ENCODE measurements at places on chromosomes 1 and 21.

- DNase-seq: no peak
Measured at GRCh38 chr1:160615660-160616059, 31.2 kb downstream of the SLAMF1 start.

- DNase-seq: no peak
Measured at GRCh38 chr1:21495225-21495820, 13.9 kb upstream of the ALPL start.

DNA sequence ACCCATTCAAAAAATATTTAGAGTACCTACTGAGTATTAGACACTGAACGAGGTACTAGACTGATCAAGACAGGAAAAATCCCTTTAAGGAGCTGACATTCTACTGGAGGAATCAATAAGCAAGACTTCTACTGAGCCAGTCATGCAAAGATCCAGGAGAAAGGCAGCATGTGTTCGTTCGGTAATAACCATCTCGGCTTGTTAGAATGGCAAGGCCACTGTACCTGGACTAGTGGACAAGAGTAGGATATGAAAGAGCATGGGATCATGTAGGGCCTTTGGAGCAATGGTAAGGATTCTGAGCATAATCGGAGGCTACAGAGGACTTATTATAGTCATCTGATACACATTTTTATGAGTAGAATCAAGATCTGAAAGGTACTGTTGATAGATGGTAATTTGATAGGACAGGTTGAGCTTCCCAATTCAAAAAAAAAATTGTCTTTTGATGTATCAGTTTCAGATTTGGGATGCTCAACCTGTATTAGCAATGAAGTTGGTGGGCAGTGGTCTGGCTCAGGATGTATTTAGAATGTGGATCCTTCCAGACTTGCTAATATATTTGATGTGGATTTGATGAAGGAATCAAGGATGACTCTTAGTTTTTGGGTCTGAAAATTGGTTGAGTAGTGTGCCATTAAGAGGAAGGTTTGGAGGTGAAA, 2.3 kb downstream of the COX20 start:
- DNase-seq: peak; percentile 56

DNA sequence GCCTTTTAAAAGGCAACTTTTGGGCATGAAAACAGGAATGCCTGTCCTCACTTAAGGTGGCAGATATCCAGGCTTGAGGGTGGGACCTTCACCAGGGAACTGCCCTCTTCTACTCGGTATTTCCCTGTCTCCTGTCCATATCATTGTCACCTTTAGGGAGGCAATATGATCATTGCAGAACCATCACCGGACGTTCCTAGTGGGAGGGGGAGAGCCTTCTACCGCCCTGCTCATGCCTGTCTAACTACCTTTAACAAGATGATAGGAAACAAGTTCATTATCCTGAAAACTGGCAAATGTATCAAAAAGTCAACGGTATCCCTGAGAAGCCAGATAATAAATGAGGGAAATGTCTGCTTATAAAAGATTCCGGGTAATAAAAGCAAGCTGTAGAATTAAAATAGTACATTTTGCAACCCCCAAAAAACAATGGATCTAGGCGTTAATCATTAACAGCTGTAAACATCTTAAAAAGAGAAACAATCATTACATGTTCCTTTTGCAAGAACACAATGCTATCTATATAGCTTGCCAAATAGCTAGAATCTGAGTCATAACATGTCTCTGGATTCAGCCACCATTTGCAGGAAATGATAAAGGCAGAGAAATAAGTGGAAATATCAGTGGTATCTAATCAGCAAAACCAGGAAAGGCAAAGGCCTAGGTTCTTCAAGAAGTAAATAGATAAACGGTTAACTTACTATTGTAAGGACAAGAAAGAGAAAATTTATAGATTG, 852.9 kb upstream of the ADGRL4 start:
- no peak for DNase-seq

DNA sequence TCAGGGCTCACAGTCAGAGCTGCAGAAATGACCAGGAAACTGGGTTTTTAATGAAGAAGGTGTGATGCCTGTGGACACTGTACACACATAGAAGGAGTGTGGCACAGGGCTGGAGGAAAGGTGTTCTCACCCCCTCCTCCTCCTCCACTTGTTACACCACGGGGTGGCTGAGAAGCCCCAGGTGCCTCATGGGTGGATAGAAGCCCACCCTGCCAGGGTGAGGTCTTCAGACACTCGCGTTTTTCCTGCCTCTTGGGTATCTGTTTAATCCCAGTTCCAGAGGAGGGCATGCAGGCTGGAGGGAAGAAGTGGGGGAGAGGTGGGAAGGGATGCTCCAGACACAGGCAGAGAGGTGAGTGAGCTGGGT, 9.7 kb upstream of the LAD1 start:
- DNase-seq: no peak

DNA sequence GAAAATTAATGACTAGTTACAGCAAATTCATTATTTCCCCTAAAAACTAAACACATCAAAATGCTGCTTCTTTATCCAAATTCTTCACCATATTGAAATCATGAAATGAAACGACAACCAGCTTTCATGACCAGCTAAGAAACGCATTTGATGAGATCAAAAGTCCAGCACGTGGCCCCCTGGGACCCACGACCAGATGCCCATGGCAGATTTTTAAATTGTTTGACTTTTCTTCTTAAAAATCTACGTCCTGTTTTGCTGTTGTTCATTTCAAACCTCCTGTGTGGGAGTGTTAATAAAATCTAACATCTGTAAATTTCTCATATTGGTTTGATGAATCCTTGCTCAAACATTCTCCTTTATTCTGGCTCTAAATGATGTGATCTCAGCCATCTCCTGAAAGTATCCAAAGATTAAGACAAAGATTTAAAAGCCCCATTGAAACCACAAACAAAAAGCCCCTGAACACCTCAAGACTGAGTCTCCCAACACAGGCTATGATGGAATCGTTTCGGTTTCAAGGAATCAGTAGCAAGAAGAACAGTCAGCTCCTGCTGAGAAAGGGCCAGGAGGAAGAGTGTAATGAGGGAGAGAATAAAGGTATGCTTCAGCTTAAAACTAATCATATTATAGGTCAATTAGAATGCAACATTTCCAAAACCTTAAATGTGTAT, 523.6 kb downstream of the SMYD3 start:
- no peak for DNase-seq

DNA sequence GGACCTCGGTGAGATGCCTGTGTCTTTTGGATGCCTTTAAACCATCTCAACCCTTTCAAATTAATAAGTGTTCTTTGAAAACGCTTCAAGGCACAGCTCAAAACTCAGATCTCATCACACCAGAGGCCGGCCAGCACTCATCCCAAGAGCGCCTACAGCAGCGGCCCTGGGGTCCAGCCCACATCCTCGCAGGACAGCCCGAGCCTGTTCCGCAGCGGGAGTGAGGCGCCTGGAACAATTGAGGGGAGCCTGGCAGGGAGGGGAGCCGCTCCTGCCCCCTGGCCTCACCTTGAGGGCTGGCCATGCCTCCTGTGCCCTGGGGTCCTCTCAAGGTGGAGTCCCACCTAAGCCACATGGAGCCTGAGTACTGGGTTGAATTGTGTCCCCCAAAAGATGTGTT, 37.9 kb downstream of the ACOT7 start:
- no peak for DNase-seq

GRCh38 chr1:197472141-197472540, 204.1 kb downstream of the CRB1 start:
- no peak for DNase-seq

- DNase-seq: no peak
Measured at GRCh38 chr1:221025956-221026355, 146.7 kb downstream of the HLX start.

- DNase-seq: no peak
Measured at GRCh38 chr1:4027008-4027407, 126.9 kb upstream of the C1orf174 start.

GRCh38 chr21:34962586-34963222, 86.4 kb downstream of the RUNX1 start:
- no peak for DNase-seq

DNA sequence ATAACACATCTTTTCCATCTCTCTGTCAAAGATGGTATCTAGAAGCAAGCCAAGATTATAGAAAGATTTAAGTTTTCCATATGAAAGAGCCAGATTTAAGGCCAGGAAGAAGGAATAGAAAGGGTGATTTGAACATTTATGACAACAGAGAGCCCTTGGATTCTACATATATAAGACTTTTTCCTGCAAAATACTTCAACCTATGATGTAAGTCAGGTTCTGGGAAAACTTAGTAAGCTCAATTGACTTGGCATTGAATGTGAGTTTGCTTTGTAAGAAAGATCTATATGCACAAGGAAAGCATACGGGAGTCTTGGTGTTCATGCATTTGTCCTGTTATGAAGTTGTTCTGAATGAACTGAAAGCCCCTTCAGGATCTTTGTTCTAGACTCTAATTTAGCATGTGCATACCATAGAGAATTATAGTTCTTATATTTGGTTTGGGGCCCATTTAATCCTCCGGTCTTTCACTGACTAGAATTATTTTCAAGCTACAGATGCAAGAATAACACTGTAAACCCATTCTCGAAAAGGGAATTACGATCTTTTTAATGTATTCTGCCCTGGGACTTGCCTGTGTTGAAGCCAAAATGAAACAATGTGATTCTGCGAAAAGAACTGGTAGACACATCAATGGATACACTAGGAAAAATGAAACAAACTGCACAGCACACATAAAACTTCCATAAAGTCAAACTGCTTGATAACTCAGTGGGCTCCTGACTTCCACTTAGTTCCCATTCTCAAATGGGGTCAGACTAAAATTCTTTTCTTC, 152.8 kb downstream of the DISP1 start:
- no peak for DNase-seq

DNA sequence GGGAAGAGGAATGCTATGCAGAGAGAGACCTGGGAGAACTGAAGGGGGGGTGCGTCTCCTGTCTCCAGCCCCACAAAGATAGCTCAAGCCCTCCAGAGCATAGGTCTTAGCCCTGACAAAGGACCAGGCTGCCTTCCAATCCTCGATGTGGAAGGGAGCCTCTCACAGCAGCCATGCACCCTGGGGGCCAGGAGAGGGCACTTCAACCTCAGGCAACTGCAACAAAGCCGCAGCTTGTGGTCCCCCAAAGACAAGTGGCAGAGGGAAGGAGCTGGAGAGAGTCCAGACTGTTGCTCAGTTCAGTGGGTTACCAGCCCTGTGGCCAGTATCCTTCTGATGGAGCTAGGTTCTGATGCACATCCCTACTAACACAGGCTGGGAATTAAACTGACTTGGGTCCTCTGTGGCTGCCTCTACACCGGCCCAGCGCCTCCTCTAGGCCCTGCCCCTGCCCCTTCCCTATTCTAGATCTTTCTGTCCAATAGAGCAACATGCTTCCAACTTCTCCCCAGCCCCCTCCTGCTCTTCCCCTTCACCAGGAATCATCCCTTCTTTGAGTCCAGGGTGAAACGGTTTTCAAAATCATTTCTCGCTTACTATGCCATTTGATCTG, 100.7 kb upstream of the SPATA6 start:
- DNase-seq: peak; percentile 41

DNA sequence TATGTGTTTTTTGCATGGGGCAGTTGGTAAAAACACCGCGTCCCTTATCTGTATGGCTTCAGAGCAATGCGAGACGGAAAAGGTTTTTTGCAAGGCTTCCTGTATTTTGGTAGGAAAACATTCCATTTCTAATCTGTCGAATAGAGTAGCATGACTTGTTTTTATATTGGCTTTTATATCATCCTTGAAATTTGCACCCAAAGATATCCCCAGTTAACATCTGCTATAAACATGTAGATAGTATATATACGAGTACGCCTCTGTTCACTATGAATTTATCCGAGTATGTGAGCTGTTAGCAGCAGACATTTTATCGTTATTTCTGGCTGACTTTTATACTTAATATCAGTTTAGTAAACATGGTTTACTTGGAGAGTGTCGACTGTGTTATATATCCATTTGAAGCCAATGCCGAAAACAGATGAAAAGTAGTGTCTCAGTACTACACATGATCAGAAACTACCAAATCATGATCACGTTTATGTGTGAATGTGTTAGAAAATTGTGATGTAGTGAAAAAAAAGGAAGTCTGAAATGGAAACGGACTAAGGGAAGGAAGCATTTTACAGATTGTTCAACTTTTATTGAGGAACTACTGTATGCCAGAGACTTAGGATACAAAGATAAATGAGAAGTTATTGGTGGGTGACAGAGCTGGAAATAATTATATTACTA, 1.0 kb downstream of the LEPR start:
- DNase-seq: peak; percentile 57

- no peak for DNase-seq
Measured at GRCh38 chr1:217273866-217274265, 357.0 kb downstream of the GPATCH2 start.

DNA sequence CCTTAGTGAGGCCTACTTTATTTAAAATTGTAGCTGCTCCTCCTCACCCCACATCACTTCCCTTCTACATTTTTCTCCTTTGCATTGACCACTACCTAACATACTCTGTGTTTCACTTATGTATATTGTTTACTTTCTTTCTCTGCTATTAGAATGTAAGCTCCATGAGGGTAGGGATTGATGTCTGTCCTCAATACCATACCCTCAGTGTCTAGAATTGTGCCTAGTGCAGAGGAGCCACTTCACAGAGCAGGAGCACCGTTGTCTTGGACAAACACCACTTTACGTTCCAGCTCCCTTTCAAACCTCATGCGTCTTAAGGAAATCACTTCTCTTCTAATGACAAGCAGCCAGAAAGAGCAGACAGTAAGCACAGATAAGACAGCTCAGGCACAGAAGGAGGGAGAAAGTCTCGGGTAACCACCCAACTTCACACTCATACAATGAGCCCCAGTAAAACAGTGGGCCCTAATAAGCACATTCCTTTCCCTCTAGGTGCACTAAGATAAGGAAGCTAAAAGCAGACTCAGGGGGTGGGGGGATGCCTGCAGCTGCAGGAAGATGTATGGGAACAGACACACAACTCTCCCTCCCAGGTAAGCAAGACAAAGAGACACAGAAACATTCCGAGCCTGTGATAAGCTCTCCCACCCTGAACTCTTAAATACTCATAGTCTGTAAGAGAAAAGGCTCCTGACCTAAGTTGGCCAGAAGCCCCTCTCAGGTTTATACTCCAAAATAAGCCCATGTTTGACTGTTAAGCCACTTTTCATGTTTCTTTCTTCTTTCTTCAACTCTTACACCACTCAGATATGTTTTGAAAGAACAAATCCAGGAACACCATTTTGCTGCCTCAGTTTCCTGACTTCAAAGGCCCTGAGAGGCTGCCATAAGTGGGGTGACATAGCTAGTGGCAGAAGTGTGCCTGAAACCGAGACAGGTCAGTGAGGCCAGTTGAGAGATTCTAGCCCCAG, 7.1 kb upstream of the PLEKHM2 start:
- DNase-seq: no peak

Data from G401 (cell line).